ENCODE measurements at places on chromosomes 1 and 21.

- DNase-seq, result no peak
Measured at GRCh38 chr1:241640867-241641622, 876 bp upstream of the CHML start.

DNA sequence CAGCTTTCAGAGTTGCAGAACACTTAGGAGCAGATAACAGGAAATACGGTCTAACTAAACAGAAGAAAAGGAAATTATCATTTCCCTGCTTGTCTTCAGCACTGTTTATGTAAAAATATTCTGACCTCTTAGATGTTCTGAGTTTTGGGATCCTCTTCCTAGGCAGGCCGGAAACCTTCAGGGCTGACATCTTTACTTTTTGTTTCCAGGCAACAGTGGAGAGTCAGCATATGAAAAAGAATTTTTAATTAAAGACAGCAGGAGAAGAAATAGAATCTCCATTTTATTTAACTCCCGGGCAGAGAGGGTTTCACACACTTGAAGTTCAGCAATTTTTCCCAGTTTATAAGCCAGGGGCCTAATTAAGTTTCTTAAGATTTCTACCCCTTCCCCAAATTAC is 5.1 kb upstream of the RIPPLY3 start:
- DNase-seq, result no peak

GRCh38 chr1:19762175-19762779 is 37.4 kb downstream of the TMCO4 start:
- no peak for DNase-seq

GRCh38 chr21:35664683-35665082 is 395.6 kb downstream of the SETD4 start:
- DNase-seq, result no peak

- DNase-seq, result no peak
Measured at GRCh38 chr1:223161321-223161720, 18.3 kb upstream of the TLR5 start.

DNA sequence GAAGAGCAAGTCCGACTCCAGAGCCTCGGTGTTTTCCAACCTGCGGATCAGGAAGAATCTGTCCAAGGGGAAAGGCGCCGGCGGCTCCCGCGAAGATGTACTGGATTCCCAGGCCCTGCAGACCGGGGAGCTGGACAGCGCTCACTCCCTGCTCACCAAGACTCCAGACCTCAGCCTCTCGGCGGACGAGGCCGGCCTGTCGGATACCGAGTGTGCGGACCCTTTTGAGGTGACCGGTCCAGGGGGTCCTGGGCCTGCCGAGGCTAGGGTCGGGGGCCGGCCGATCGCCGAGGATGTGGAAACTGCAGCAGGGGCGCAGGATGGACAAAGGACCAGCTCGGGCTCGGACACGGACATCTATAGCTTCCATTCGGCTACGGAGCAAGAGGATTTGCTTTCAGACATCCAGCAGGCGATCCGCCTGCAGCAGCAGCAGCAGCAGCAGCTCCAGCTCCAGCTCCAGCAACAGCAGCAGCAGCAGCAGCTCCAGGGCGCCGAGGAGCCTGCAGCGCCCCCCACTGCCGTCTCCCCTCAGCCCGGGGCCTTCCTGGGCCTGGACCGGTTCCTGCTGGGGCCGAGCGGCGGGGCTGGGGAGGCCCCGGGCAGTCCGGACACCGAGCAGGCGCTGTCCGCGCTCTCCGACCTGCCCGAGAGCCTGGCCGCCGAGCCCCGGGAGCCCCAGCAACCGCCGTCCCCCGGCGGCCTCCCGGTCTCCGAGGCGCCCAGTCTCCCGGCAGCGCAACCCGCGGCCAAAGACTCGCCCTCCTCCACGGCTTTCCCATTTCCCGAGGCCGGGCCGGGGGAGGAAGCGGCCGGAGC is 827 bp downstream of the FMN2 start:
- no peak for DNase-seq

DNA sequence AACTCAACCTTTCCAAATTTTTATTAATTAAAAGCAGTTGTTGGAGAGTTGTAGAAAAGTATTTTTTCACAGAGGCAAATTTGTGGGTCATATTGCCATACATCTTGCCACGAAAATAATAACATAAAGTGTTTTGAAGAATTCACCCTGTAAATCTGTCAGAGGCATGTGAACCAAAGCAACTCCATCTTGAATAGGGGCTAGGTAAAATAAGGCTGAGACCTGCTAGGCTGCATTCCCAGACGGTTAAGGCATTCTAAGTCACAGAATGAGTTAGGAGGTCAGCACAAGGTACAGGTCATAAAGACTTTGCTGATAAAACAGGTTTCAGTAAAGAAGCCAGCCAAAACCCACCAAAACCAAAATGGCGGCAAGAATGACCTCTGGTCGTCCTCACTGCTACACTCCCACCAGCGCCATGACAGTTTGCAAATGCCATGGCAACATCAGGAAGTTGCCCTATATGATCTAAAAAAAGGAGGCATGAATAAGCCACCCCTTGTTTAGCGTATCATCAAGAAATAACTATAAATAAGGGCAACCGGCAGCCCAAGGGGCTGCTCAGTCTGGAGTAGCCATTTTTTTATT is 4.4 kb upstream of the CNN3 start:
- DNase-seq, result no peak

GRCh38 chr1:29849038-29849750 is 612.9 kb downstream of the PTPRU start:
- peak; percentile 9 for DNase-seq

DNA sequence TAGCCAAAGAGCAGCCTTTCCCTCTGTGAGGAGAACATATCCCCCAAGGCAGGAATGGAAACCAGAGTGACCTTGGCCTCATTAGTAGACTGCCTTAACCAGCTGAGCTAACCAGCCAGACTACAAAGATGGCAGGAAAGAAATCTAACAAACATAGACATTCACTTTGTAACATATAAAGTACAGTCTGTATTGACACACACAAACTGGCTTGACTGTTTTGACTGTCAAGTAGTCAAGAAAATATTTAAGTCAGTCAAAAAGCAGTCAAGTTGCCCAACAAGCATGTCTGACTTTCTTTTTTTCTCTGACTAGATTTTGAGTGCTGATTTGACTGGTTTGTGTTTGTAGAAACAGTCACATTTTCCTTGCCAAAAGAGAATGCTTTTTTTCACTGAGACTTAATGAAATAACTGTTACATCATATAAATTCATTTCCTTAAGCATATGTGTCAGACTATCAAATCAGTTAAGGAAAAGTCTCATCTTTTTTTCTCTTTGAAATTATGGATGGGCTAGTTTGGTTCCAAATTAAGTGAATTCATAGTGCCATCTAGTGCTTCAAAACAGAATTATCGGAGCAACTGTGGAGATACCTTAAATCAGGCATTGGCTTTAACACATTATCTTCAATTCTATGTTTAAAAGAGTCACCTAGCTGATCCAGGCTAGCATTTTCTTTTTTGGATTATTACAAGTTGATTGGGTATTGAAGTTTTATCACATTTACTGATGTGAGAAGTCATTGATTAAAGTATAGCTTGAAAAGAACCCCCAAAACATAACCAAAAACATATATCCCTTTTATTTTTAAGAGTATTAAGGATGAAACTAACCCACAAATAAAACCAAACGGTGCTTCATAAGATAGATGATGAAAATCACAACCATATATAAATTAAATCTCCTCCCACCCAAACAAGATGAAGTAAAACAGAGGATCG is 75.0 kb downstream of the ATP6V1G3 start:
- DNase-seq, result peak; percentile 26

- peak; percentile 87 for DNase-seq
Measured at GRCh38 chr1:227734856-227735538, at the start of the genes JMJD4 and SNAP47. TSS of gene JMJD4 (minus strand) at chr1:227735302. CDS start at chr1:227735273, 29 bp downstream. TSS of gene SNAP47 (plus strand) at chr1:227735435. CDS start at chr1:227747737, 12,302 bp downstream.

DNA sequence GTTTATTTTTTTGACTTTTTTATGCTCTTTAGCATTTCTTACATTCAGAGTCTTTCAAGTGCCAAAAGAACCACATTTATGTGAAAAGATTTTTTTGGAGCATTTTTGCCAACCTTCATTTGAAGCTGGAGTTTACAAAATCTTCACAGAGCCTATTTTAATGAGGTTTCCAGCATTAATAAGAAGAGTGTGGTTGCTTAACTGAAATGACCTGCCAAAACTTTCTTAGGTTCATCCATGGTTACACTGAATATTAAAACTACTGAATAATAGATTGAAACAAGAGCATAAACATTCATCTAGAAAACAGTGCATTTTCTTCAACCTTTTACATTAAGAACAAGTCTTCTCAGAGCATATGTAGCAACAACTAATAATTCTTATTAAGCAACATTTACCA is 672.3 kb upstream of the CXADR start:
- DNase-seq, result no peak
